NCI-H345 (cell line): ENCODE measurements at places on chromosomes 7 and 10.

GRCh38 chr10:77244746-77245145 lies 392.9 kb downstream of the KCNMA1 start:
- no peak for DNase-seq

DNA sequence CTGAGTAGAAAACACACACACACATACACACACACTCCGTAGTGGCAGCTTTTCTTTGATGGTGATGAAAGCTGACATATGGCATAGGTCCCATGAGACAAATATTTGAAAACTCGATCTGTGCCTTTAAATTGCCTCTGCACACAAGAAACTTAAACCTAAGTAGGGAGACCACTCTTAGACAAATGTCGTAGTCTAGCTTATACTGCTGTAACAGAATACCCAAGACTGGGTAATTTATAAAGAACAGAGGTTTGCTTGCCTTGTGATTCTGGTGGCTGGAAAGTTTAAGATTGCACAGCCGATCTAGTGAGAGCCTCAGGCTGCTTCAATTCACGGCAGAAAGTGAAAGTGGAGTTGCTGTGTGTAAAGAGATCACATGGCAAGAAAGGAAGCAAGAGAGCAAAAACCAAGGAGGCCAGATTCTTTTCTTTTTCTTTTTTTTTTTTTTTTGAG lies 489.4 kb upstream of the SORCS1 start:
- no peak for DNase-seq

DNA sequence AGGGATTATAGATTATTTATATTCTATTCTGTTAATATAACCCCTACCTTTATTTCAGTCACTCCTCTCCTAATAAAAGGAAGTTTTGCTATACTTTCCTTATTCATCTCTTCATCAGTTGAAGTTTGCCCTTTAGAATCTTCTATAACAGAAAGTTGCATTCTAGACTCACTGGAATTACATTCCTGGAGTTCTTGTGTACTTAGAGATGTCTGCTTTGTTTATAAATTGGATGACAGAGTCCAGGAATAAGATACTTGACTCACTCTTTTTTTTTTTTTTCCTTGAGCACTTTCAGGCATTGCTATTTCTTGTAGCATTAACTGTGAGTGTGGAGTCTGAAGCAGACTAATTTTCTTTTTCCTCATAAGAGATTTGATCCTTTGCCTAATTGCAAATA lies 640.8 kb downstream of the XPNPEP1 start:
- no peak for DNase-seq

DNA sequence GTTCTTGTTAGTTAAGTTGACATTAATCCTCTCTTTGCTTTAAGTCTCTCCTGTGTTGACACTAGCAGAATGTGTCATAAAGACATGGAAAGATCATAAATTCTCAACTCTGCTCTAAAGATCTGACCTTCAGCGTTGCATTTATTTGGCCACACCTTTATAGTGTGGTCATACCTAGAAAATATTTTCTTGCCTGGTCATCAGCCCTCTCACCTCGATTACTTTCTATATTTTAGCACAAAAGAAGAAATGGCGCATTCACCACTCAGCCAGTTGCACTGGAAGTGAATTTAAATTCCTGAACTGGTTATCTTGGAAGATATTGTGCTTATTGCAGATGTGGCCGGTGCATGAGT lies 96.7 kb upstream of the PDCD4 start:
- DNase-seq = no peak

- DNase-seq = no peak
These were observed 323.4 kb upstream of the GRM3 start for GRCh38 chr7:86320341-86320740.

DNA sequence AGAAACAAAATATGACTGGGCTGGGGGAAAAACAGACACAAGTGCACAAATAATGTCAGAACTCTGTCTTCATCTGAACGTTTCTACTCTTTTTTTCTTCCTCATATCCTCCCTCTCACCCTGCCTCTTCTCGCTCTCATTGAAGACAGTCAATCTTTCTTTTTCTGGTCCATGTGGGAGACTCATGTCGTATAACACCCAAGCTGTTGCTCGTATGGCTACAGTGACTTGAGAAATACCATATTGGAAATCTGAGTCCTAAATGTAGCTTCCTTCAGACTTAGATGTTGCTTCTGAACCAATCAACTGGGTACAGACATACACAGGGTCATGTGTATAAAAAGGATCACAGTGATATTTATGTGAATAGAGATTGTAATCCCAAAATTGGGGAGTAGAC lies 579.8 kb upstream of the CELF2 start:
- DNase-seq = no peak

DNA sequence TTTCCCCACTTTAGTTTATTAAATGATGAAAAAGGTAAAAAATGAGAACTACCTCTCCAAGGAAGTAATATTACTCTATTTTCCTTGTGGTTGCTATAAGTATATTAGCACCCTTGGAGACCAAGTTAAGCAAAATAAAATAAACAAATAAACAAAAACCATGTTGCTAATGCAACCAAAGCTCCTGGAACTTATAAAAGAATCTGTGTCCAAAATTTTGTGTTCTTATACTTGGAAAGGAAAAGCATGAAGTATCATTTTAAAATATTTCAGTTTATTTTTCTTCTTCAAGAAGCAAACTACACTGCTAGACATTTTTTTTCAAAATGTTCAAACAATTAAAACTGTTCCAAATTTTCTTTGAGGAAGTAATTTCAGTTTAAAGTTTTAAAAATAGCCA lies 441.9 kb upstream of the LRRTM3 start:
- no peak for DNase-seq

- DNase-seq = no peak
These were observed 382.3 kb upstream of the MTPN start for GRCh38 chr7:136359333-136359903.

DNA sequence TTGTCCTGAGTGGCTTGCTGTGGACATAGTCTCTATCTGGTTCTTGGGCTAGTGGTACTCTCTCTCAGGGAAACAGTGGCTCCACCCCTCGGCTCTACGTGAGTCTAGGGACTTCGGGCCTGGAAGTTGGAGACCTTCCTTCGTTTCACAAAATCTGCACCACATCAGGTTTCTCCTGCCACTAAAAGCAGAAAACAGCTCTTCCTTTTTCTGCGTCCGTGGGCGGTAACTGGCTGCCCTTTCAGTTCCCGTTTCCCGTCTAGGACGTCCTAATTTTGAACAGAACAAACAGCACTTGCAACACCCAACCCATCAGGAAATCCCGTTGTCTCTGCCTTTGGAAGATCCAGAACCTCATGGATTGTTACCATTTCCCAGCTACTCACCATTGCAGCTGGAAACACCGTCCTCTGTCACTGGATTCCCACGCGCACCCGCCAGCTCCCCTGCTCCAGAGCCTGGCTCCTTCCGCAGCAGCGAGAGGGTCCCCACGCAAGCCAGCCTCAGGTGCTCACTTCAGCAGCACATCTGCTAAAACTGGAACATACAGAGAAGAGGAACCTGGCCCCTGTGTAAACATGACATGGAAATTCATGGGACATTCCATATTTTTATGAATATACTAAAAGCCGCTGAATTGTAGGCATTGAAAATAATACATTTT lies 311.4 kb upstream of the AKR1E2 start:
- no peak for DNase-seq

GRCh38 chr7:31940167-31940566 lies 130.0 kb downstream of the PDE1C start:
- DNase-seq = no peak

DNA sequence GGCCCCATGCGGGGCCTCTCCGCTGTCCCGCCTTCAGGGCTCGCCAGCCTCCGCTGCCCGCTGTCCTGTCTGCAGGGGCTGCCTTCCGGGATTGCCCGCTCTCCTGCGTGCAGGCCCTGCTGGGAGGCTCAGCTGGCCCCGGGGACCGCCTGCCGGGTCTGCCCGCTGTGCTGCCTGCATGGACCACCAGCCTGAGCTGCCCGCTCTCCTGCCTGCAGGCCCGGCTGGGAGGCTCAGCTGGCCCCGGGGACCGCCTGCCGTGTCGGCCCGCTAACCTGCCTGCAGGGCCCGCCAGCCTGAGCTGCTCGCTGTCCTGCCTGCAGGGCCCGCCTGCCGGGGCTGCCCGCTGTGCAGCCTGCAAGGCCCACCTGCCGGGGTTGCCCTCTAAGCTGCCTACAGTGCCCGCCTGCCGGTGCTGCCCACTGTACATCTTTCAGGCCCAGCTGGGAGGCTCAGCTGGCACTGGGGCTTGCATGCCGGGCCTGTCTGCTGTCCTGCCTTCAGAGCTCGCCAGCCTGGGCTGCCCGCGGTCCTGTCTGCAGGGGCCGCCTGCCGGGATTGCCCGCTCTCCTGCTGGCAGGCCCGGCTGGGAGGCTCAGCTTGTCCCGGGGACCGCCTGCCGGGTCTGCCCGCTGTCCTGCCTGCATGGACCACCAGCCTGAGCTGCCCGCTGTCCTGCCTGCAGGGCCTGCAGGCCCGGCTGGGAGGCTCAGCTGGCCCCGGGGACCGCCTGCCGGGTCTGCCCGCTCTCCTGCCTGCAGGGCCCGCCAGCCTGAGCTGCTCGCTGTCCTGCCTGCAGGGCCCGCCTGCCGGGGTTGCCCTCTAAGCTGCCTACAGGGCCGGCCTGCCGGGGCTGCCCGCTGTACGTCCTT lies 165.1 kb downstream of the GLRX3 start:
- no peak for DNase-seq

DNA sequence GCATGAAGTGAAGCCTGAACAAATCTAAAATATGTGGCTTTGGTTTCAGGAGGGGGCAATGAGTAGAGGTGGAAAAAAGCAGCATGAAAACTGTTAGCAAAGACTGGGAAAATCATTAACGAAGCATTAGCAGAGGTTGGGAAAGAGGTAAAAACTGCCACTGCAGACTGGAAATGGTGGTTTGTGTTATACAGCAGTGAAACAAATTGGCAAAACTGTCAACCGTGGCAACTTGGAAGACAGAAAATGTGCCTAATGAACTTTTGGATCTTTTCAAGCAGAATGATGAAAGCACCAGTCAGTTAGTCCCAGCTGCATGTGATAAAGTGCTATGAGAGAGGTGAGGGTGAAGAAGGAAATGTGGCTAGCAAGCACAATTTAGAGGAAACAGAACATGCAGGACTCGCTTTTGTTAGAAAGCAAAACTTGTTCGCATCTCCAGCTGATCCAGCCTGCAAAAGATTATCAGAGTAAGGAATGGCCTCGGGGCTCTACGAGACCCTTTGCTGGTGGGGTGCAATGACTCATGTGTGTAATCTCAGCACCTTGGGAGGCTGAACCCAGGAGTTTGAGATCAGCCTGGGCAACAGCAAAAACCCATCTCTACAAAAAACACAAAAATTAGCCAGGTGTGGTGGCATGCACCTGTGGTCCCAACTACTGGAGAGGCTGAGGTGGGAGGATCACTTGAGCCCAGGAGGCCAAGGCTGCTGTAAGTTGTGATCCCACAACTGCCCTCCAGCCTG lies 45.7 kb downstream of the SKIDA1 start:
- DNase-seq = no peak

DNA sequence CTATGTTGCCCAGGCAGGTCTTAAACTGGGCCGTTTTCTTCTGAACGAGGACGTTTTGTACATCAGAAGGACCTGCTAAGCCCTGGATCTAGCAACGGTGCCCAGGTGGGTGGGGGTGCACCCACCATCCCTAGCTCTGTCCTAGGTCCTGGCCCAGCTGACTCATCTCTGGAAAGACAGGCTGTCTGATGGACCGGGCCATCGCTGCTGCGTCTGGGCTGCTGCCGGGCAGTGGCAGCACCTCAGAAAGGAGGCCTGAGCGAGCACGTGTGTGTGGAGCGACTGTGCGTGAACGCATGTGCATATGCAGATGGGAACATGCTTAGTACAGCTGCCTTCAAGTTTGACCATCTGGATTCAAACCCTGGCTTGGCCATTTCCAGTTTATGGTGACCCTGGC lies 7.3 kb upstream of the ELFN1 start:
- no peak for DNase-seq

DNA sequence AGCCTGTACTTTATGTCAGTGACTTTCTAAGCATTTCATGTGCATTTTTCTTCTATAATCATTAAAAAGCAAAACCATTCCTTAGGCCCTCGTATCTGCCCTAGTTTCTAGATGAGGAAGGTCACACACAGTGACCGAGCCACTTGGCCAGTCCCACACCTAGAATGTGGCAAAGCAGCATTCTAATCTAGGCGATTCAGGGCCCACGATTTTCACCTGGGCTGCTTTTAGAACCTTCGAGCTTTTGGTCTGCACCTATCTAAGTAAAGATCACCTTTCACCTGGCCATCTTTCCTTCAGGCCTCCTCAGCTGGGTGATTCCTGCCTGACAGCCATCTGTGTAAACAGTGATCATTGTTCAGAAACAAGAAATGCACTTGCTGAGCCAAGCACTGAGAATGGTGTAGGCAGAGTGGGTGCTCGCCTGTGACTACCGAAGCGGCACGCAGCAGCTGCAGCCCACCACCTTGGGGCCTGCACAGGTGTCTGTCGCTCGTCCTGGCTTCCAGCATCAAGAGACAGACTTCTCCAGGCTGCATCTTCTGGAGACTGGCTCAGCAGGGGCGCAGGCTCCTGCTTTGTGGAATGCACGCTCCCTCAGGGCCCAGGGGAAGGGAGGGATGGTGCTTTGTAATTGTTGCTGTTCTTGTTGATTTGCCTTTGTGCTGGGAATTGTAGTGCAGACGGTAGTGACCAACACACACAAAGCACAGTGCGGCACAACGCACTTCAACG lies 149.0 kb upstream of the INSYN2A start:
- peak; percentile 62 for DNase-seq

DNA sequence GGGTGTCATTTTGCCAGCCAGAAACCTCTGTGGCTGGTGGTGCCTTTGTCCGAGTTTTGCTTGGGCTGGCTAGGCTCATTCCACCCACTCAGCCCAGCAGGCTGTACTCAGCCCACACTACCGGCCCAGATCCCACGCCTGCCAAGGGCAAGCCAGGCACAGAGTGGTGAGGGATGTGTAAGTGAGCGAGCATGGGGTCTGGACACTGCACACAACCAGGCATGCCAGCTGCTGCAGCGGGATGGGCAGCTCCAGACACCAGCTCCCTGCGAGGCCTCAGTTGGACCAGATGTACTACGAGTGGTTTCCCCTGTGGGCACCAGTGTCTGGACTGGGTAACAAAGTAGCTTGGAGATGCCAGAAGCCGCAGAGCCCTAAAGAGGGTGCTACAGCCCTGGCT lies 134.2 kb upstream of the C7orf33 start:
- no peak for DNase-seq

- DNase-seq = no peak
These were observed 671 bp upstream of the CHST3 start for GRCh38 chr10:71963351-71964097.

GRCh38 chr10:97063271-97063982 lies 122.3 kb downstream of the SLIT1 start:
- no peak for DNase-seq

GRCh38 chr7:20240080-20240926 lies 23.1 kb upstream of the MACC1 start:
- DNase-seq = no peak

DNA sequence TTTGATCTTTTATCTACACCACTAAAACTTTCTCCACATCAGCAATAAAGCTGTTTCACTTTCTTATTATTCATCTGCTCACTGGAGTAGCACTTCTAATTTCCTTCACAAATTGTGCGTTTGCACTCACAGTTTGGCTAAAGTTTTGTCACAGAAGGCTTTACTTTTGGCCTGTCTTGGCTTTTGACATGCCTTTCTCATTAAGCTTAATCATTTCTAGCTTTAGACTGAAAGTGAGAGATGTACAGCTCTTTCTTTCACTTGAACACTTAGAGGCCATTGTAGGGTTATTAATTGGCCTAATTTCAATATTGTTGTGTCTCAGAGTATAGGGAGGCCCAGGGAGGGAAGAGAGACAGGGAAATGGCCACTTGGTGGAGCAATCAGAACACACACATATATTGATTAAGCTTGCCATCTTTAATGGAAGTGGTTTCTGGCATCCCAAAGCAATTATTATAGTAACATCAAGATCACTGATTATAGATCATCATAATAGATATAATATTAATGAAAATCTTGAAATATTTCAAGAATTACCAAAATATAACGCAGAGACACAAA lies 512.5 kb downstream of the ETV1 start:
- no peak for DNase-seq
